ENCODE measurements at places on chromosomes 4 and X.

DNA sequence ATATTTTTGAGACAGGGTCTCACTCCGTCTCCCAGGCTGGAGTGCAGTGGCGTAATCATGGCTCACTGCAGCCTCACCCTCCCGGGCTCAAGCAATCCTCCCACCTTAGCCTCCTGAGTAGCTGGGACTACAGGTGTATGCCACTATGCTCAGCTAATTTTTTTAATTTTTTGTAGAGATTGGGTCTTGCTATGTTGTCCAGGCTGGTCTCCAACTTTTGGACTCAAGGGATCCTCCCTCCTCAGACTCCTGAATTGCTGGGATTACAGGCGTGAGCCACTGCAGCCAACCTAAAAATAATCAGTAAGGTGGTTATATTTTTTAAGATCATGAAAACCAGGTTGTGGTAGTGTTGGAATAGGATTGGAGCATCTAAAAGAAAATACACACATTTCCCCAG, 38.1 kb downstream of the TMEM156 start:
- DNase-seq = no peak

DNA sequence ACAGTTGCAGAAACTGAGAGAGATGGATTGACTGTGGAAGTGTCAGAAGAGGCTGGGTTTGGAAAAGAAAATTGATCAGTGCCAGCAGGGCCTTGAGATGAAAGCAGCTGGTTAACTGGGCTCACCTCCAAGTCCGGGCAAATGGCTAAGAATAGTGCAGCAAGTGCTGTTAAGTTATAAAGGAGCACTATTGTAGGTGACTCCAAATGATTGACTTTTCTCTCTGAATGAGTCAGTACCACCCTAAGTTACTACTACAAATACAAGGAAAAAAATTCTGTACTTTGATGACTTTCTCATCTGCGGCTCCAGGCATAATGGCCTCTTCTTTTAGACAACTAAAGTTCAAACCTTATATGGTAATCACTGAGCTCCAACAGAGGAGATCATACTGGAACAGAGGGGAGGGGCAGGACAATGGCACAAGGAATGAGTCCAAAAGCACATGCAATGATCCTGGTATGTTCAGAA, 733.4 kb upstream of the INTU start:
- no peak for DNase-seq

DNA sequence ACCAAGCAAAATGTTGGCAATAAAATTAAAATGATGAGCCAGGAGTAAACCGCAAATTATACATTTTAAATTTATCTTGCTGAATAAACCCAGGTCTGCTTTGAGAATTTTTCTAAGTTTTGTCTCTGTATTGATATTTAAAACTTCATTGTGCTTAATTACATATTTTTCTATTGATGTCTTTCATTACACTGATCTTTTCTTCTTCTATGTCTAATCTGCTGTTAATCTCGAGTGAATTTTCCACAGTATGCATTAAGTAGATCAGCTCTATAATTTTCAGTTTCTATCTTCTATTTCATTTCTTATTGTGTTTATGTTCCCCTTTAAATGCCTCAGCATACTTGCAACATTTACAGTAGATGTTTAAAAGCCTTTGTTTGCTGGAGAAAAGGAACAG, 918.7 kb downstream of the FAT4 start:
- no peak for DNase-seq

DNA sequence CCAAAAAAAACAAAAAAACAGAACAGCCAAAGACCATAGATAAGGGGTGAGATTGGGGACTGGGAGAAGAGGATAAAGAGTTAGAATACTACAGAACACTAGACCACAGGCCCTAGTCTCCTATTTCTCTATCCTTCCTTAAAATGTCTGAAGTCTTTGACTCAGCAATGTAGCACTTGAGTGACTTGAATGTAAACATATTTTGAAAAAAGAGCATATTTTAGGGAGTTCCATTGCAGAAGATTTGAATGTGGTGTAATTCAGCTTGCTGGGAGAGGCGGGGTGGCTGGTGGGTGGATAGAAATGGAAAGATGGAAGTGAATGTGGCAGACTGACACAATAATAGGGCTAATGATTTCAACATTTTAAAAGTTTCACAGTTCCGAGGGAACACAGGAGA, 144.9 kb downstream of the CHIC2 start:
- DNase-seq = peak; percentile 80

- no peak for DNase-seq
Observed at GRCh38 chr4:54449999-54450398, 207.8 kb upstream of the KIT start.

DNA sequence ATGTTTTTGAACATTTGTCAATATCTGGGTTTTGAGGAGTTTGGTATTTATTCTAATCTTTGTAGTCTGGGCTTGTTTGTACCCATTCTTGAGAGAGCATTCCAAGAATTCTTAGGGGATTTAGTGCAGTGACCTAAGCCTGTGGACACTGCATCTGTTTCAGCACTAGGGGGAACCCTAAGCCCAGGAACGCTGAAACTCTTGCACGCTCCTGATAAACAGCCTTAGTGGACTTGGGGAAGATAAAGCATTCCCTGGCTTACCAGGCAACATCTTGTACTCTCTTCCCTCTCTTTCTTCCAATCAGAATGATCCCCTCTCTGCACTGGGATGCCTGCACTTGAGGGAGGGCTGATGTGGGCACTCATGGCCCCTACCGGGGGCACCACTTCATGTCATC, 654.9 kb upstream of the HTR2C start:
- no peak for DNase-seq

DNA sequence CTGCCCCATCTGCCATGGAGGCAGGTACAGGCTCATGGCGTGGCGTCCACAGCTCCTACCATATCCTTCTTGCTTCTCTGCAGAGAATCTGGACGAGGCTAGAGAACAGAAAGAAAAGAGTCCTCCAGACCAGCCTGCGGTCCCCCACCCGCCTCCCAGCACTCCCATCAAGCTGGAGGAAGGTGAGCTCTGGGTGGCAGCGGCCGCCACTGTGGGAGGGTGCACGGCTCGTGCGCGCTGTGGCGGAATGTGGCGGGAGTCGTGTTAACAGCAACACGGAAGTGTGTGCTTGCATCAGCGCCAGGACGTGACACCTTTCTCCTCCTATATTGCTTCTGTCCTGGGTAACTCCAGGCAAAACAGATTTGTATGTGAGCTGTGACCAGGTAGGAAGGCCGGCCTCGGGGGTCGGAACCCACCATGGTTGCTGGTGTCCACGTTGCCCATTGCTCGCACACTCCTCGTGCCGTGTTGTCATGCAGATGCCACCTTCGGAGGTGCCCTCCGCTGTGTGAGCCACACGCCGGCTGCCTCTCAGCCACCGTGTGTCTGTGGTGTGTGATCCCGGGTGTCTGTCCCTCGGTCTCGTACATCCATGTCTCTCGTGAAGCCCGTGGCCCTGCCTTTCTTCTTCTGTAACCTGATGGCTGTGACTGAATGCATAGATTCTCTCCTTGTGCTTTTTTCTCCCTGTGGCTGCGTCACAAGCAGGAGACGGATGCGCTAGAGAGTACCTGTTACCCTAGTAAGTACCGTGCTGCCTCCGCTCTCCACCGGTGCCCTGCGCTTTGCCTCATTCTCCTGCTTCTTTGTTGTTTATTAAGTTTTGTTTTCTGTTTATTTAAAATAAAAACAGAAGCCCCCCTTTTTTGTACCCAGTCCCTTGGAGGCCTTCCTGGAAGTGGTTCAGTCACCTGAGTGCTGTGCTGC, 37.0 kb downstream of the NOP14 start:
- DNase-seq = no peak

- DNase-seq = no peak
Observed at GRCh38 chrX:145630806-145631435, 186.7 kb upstream of the SLITRK2 start.

GRCh38 chr4:68654946-68655721, 15.3 kb downstream of the UGT2B15 start:
- no peak for DNase-seq

DNA sequence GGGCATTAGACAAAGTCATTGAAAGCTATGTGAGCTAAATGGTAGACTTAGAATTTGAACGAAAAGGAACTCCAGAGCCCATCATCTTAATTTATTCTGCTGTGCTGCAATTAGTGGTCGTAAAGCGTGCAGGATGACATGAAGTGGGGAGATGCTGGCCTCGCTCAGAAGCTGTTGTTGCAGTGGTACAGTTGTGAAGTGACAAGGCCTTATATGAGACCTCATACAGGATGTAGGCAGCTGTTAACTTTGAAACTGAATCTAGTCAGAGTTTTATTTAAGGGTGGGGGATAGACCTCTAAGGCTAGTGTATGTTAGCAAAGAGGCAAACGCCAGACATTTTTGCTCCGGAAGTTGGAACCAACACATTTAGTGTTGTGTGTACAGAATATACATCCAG, 13.4 kb downstream of the KLF3 start:
- DNase-seq = no peak

DNA sequence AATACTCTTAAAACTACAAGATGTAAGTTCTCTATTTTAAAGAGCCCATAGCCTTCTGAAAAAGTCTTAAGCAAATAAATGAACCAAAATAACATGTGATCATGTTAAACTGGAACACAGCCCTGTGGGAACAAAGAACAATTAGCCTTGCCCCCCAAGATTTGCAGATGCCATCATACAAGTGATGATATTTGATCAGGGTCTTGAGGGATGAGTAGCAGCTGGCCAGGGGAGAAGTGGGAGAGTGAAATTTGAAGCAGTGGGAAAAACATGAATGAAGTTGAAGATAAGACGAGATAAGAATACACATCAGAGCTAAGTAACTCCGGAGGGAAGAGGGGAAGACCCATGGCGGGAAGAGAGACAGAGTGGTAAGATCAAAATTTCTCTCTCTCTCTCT, 450.1 kb upstream of the FTHL17 start:
- no peak for DNase-seq

DNA sequence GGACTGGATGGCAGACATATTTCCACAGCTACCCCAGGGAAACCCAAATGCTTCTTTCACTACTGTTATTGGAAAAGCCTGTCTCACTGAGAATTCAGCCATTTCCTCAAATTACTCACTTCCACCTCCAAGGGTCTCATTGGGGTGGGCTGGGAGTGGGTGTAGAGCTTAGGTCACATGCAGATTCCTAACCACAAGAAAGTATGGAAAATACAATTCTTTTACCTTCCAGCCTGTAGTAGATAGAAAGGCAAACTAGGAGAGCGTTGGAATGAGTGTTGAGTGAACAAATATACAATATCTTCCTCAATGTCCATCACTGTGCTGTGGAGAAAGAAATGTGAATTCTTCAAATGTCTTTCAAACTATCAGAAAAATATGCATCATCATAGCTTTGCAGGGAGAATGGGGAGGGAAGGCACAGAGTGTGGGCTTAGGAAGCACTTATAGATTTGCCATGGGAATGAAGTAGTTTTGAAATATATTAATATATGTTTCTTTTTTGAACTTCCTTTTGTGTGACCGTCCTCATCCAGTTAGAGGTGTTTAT, 245.3 kb upstream of the JADE1 start:
- DNase-seq = no peak
